Stimulated activated CD4-positive, alpha-beta T cell treated with anti-CD3 and anti-CD28 coated beads, Interleukin-1b, Interleukin-23, amount 100 ng/mL, for 1 hour (primary cell): ENCODE measurements at places on chromosomes 11 and 22.

- no peak for DNase-seq
Observed at GRCh38 chr11:48101958-48102357, 114.7 kb upstream of the OR4B1 start.

GRCh38 chr11:79470161-79470560 is 29.3 kb upstream of the TENM4 start:
- no peak for DNase-seq

DNA sequence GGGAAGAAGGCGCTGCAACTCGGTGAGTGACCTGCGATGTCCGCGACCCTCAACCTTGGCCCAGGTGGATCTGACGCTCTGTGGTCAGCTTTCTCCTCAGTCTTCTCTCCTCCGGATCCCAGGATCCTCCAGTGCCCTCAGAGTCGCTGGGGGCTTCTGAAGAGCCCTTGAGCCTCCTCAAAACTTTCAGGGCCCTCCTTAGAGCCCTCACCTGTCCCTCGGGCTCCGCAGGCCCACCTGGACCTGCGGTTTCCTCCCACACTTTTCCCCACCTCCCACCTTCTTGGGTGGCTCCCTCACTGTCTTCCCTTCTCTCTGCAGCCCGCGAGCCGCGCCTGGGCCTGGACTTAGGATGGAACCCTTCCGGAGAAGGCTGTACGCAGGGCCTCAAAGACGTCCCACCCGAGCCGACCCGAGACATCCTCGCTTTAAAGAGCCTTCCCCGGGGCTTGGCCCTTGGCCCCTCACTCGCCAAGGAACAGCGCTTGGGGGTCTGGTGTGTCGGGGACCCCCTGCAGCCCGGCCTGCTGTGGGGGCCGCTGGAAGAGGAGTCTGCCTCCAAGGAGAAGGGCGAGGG is 335 bp downstream of the ZNF408 start:
- no peak for DNase-seq

GRCh38 chr11:45354976-45355705 is 69.0 kb upstream of the SYT13 start:
- peak; percentile 84 for DNase-seq

GRCh38 chr11:130865774-130866114 is 50.5 kb downstream of the SNX19 start:
- no peak for DNase-seq

GRCh38 chr11:79510960-79511359 is 70.1 kb upstream of the TENM4 start:
- DNase-seq, result no peak

- no peak for DNase-seq
Observed at GRCh38 chr11:102864724-102865123, 10.1 kb downstream of the MMP12 start.

- DNase-seq, result no peak
Observed at GRCh38 chr11:6237761-6238302, 1.1 kb upstream of the CNGA4 start.

DNA sequence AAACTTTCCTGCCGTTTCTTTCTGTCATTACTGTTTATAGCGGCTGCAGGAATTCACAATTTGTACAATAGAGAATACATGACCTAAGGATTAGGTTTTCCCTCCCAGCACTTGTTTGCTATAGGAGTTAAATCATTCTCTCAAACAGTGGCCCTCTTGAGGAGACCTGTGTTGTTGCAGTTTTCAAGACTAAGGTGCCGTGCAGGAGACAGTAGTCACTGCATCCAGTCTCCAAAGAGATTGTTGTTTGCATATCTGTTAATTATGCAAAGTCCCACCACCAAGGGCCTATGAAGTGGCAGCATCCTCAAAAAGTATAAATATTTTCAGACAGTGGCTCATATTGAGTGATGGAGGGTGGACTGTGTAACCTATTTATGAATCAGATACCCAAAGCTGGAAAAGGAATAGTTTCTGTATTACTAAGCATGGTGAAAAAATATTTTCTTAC is 2.3 kb downstream of the PRSS23 start:
- no peak for DNase-seq

DNA sequence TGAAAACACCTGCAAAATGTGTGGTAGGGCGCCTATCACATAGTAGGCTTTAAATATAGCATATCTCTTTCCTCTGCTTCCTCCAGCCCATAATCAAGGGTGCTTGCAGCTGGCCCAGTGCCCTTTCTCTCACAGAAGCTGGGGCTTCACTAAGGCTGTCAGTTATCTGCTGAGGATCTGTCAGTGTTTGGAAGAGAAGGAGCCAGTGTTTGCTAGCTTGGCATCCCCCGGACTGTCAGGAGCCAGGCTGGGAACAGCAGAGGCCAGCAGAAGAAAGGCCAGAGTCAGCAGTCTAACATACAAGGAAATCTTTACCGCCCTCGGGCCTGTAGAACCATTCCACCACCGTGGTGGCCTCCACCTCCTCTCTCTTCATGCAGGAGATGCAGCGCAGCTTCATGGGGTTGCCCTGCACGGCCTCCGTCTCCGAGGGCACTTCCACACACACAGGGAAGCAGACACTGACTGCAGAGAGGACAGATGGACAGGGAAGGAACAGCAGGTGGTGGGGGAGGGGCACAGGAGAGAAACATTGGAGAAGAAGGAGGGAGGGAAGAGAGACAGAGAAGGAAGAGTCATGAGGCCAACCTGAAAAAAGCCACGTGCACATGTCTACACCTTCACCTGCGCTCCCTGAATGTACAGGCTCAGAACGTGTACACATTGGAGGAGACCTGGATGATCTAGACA is 9.0 kb downstream of the SCN3B start:
- no peak for DNase-seq

DNA sequence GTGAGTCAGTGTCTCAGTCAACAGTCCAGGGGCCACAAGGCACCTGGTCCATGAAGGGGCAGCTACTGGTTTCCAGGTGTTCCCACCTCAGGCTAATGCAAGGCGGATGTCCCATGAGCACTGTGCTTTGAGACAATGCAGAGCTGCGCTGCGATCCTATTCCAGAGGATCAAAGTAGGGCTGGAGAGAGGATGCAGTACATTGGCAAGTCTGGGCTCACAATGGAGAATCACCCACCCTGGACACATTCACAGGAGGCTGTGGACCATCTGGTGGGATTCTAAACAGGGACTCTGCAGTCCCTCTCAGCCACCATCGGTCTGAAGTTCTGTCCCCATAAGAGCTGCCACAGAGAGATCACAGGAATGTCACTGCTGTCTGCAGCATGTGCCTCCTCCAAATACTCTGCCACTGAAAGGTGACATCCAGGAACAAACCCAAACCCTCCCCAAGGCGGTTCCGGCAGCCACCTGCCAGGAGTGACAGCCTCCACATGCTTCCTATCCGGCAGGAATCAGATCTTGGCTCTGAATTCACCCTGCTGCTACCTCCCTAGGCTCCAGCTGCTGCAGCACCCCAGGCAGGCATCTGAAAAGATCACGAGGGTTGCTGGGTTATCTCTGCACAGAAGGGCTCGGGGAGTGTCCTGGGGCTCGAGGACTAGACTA is 45.3 kb upstream of the SERPIND1 start:
- DNase-seq, result no peak

GRCh38 chr11:58067685-58068084 is 36.9 kb downstream of the OR6Q1 start:
- no peak for DNase-seq

DNA sequence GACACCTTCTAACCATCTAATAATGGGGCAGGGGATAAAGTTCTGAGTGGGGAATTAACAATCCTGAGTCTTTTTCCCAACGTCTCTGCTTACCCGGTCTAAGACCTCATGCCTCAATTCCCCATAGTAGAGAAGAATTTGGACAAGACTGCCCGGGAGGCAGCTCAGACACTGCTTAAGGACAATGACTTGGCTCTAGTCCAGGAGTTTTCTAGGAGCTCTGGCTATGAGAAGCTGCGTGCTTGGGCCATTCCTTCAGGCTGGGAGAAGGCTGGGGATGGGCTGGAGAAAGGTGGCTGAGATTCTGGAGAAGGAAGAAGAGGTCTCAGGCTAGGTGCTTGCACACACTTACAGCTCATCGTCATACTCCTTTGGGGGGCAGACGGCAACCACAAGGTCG is 19.8 kb upstream of the ABCC8 start:
- DNase-seq, result no peak

- no peak for DNase-seq
Observed at GRCh38 chr11:95924414-95924760, 480 bp upstream of the MTMR2 start.
